ENCODE measurements at places on chromosomes 3 and 15.

DNA sequence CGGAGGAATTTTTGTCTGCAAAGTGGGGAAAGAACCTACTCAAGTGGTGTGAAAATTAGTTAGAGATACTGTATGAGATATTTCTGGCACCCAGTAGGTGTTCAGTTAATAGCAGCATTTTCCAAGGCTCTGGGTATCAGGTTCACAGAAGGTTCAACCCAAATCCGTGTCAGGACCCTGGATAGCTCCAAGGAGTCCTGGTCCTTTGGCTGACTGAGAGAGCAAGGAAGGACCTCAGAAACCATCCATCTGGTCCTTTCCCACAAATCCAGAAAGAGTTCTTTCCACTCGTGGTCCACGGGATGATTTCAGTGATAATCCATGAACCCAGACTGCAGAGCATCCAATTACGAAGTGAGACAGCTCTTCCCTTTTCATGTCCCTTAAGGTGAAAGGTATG, 51.4 kb downstream of the SLC6A11 start:
- DNase-seq = no peak

DNA sequence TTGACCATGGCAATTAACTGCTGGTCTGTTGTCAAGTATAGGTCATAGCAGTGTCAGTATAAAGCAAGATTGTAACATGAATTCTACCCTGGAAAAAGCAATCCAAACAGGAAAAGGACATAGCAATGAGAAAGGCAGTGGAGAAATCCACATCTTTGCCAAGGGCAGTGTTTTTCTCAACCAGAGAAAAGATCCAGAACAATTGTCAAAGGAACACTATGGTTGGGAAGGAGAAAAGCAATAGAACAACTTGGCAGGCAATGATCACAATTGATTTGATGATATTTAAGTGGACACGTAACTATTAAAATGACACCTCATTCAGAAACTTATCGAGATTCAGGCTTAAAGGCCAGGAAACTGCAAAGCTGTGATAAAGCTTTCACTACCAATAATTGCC, 271.1 kb downstream of the DIPK2A start:
- no peak for DNase-seq

DNA sequence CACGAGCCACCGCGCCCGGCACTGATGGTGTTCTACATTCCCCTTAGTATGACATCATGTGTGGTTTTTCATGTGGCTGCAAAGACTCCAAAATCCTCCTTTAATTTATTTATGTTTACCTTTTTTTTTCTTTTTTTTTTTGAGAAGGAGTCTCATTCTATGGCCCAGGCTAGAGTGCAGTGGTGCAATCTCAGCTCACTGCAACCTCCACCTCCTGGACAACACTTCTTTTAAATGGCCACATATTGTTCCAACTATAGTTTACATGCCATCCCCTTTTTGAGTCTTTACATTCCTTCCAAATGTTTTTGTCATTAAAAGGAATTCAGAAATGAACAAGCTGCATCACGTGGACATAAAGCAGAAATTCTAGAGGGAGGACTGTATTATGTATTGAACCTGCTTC, 10.3 kb upstream of the CDV3 start:
- no peak for DNase-seq

DNA sequence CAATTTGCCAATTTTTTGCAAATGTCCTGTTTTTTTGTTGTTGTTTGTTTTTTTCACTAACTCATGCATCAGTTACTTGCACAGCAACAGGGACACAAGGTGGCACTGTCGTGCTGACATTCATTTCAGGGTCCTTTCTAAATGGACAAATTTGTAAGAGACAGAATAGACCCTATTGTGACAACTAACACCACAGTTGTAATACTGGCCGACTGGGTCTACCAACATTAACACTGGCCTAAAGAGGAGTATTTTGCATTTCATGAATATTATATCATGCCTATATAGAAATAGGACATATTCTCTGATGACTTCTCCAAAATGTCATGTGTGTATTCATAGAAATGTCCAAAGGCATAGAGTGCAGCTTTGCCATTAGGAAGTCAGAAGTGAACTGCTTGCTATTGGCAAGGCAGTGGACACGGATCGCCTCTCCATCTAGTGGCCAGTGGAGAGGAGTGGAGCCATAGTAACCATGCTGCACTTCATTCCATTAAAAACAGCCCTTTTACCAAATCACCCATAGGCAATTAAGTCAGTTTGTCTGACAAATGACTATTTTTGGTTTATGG, 54.8 kb downstream of the ZBTB20 start:
- peak; percentile 64 for DNase-seq

GRCh38 chr15:20351448-20351971, 190.1 kb downstream of the GOLGA6L6 start:
- DNase-seq = no peak
